Activated T-cell treated with anti-CD3 and anti-CD28 coated beads for 1 hour (primary cell): ENCODE measurements at places on chromosomes 6 and 20.

GRCh38 chr6:7431674-7432390 is 42.2 kb downstream of the RIOK1 start:
- DNase-seq: no peak

GRCh38 chr20:10390709-10391108 is 43.3 kb downstream of the MKKS start:
- DNase-seq: no peak

GRCh38 chr6:111803804-111804203 is 69.4 kb downstream of the FYN start:
- DNase-seq: no peak

DNA sequence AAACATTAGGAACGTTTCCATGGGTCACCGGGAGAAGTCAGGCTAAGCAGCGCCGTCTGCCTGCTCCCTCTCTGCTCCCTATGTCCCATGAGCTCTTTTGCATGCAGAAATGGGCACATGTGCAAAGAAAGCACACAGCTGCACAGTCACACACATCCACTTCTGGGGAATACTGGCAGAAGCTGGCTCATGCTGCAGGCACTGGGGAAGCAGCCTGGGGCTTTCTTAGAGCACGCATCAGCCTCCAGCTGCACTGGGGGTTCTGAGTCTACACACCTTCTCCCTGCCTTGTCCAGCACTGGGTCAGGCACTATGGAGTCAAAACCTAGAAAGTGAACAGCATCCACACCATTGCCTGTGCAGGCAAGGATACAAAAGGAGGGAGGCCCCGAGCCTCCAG is 76.1 kb upstream of the FOXQ1 start:
- no peak for DNase-seq

DNA sequence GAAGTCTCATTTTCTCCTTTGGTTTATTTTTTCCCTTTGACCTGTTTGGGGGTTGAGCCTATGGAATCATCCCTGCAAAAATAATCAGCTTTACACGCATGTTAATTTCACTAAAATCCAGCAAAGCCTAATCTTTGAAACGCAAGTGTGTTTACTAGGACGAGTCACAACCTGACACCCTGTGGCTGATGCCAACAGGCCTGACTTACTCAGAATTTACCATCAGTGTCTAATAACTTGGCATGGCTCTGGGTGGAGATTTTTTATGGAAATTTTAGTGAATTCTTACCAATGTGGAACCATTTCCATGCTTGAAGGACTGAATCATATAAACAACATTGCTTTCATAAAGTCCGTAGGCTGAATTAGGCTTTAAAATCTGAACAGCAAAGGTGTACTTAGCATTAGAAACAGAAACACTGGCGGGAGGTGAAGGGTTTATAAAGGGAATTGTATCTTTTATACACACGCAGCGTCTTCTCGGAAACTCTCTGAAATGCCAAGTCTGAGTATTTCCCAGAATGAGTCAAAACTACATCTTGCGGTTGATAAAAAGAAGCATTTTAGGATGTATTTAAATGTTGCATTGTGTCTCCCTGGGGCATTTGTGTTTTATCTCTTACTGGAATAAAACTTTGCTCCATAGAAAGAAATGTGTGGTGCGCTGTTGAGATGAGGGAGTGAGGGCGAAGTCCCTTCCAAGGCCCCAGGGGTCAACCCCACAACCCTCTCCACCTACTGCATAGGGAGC is 81.2 kb downstream of the DACT2 start:
- no peak for DNase-seq

GRCh38 chr6:12071064-12071615 is 59.0 kb downstream of the HIVEP1 start:
- no peak for DNase-seq
